ENCODE measurements at places on chromosomes 3 and 15.

DNA sequence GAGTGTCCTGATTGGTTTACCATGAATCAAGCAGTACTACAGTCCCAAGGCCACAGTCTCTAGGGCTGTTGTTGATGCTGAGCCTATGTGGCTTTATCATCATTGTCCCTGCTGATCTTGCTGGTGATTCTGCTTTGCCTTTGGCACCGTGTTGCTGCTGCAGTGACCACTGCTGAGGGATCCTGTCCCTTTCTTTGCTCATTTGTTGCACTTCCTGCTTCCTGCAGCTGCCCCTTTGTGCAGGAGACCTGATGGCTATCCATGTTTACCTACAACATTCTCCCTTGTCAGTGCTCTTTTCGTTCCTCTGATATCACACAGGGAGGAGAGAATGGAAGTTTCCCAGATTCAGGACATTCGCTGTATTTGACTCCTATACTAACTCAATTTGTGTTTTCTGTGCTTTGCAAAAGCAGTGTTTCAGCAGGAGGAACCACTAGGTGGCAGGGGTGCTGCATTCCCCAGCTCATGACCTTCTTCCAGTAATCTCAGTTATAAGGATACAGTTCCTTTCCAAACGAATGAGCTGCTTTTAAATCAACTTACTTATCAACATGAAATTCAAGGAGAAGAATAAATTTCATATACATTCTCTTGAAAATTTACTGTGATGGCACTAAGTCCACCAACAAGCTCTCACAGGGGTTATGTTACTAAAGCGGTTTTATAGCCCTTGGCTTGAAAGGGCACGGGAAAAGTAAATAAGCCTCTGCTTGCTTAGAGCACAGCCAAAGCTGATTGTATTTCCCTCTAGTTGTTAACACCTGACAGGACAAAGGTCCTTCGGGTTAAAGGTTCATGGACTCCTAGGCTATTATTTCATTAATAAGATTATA, 9.7 kb upstream of the THUMPD3 start:
- peak; percentile 79 for DNase-seq

GRCh38 chr3:100100425-100100824, 13.9 kb downstream of the FILIP1L start:
- DNase-seq: no peak

DNA sequence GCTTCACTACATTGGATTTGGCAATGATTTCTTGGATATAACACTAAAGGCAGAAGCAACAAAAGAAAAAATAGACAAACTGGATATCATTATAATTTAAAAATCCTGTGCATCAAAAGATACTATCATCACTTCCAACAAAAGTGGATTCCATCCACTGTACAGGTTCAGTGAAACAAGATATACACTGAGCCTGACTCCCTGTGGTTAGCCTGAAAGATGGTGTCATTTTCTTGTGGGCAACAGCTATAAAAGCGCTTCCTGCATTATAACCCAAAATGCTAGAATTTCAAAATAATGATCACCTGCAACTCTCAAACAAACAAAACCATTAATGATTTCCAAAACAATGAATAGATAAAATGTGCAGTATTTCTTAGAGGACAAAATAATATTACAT, 39.6 kb upstream of the TBC1D23 start:
- no peak for DNase-seq

DNA sequence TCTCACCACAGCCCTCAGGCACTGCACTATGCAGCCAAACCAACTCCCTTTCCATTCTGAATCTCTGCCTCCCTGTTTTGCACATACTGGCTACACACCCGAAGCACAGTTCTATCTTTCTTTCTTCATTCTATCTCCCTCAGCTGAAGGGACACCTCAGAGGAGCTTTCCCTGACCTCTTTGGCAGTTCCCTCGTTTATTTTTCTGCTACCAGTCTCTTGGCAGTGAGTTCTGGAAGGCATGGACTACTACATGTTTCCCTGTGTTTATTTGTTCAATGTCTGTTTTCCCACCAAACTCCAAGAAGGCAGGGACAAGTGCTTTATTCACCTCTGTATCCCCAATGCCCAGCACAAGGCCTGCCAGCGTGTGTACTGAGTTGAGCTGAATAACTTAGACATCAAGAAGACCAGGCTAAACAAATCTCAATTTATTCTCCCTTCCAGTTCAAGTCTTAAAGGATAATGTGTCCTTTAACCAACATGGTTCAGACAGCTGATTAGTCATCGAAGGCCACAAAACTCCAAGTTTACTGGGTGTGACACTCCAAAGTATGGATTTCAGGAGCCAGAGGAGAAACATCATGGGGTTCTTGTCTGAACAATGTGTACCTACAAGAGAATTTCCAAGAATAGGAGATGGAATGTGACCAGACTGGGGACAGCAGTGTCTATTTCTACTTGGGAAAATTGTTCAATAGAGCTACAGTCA, 260.1 kb upstream of the CTNNB1 start:
- no peak for DNase-seq

GRCh38 chr3:114929971-114930732, 216.9 kb downstream of the ZBTB20 start:
- no peak for DNase-seq

DNA sequence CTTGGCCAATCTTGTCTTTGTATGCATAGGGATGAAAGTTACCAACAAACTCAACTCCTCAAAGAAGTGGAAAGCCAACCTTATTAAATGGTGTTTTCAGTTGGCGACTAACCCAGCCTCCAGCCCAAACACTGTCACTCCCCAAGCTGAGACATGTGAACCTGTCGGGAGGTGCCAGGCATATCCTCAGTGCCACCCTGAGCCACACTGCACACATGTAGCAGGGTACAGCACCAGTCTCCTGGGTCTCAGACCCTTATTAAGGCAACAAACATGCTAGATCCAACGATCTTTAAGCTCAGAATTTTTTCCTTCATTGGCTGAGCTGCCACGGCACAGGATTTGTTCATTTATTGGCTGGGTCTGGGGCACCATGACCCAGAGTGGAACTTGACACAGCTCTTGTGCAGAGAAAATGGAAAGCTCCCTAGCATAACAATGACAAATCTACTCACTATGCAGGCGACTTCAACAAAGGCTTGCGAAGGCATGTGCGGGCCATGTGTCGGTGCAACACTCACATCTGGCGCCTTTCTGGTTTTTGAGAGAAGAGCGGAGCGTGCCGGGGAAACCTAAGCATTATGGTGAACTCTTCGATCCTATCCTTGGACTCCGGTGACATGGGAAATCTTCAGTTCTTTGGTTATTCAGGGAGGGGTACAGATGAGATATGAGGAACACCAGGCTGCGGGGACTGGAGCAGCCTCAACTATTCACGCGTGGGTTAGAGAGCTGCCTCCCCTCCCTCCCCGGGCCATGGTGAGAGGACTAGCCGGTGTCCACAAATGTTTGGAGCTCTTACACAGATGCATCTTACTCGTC, 190.1 kb downstream of the FAM43A start:
- no peak for DNase-seq

DNA sequence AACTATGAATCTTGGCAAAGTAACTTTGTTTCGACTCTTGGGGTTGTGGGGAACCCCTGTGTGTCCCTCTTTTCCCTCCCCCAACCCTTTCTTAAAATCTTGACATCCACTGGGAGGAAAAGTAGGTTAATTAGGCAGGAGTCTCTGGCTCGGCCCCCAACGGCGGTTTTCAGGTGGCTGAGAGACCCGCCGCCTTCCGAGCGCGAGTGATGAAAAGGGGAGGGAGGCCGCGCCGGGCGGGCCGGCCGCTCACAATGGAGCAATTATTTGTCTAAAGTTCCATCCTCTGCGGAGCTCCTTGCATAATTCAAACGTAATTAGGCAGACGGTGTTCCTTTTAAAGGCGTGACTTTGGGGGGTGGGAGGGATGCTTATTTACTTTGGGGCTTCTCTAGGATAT, 51.7 kb downstream of the ZIC4 start:
- DNase-seq: no peak

- DNase-seq: no peak
Observed at GRCh38 chr3:22159004-22159695, 408.1 kb upstream of the ZNF385D start.

- peak; percentile 65 for DNase-seq
Observed at GRCh38 chr3:57556459-57557084, 498 bp downstream of the PDE12 start.

GRCh38 chr3:123422457-123422856, 26.4 kb downstream of the ADCY5 start:
- no peak for DNase-seq

DNA sequence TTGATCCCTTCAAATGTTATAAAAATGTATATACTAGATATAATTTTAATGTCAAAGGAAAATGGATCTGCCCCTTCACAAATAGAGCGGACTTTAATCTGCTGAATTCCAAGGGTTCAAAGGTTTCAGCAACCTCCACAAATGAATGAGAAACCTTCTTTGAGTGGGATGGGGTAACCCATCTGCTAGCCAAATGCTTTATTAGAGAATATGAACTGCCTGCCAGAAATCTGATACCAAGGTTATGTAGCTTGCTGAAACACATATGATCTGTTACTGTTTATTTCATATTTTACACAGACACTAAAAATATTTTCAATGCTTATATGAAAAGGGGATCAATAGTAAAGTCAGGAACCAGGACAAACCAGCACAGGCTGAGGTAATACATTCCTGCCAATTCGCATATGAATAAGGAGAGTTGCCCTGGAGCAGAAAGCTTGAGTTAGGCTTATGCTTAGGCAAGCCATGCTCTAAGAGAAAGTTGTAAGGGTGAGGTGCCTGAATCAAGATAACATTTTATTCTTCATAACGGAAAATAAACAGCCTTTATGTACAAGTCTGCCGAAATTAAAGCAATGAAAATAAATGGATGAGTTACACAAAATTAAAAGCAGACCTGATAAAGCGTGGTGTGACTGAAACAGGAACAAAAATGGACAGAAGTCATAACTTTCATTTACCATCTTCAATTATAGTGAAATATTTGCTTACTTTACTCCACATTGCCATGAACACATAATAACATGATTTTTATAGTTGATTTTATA, 26.5 kb downstream of the PLOD2 start:
- DNase-seq: peak; percentile 17

GRCh38 chr3:149621218-149622005, 36.4 kb downstream of the WWTR1 start:
- DNase-seq: no peak

DNA sequence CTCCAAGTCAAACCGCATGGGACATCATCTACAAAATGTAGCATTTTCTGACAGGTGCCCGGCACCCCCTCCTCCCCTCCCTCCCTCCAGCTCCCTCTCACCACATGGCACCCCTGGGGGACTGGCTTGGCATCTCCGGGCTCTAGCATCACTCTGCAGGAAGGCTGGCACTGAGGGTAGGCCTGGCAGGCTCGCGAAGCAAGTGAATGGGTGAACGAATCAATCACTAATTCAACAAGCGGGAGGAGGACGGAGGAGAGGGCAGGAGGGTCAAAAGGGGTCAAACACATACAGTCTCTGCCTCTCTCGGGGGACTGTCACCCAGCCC, 155.7 kb downstream of the NUP210 start:
- DNase-seq: no peak

DNA sequence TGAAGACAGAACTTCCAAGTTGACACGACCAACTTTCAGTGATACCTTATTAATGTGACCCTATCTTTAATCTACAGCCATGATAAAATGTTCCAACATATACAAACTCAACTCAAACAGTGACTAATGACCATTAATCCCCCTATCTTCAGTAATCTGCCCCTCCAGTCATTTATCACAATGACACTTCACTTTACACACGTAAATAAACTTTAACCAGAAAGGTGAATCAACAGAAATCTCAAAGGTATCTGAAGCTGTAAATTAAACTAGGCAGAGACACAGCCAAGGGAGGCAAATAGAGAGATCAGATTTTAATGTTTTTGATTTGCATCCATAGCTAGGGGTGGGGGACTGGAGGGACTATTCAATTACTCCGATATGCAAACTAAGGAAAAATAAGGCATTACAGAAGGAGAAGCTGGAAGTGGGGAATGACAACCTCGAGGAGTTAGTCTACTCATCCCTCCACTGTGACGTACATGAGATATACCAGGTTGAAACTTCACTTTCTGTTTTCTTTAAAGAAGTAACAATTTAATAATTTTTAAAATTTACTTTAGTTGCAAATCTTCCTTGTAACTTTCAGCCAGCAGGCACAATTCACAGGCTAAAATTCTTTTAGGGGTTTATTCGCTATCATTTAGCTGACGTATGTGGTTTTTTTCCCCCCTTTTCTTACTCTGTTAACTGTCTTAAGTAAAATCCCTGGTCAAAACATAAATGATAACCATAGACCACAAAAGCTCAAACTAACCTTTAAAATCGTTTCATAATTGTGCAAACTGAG, 751.0 kb downstream of the ROBO1 start:
- no peak for DNase-seq

GRCh38 chr3:61580982-61581643, 19.7 kb downstream of the PTPRG start:
- no peak for DNase-seq

Measured in Karpas-422 (cell line).